ENCODE measurements at places on chromosomes 7 and 10.

GRCh38 chr7:129069021-129069420 is 14.1 kb upstream of the TNPO3 start:
- no peak for DNase-seq

DNA sequence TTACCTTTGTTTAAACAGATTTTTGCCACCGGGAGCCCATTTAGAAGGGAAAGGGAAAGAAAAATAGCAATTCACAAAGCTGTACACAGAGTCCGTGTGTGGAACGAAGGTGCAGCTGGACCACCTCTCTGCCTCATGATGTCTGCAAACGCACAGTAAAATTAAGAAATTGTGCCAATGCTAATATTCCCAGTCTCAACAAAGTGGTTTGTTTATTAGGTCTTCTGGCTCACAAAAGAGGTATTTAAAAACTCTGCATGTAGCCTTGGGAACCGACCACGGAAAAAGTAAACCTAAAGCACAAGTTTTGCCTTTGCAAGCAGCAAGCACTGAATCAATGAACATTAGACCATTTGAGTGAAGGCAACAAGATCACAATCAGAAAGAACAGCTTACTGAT is 57.7 kb downstream of the CREB3L2 start:
- no peak for DNase-seq

DNA sequence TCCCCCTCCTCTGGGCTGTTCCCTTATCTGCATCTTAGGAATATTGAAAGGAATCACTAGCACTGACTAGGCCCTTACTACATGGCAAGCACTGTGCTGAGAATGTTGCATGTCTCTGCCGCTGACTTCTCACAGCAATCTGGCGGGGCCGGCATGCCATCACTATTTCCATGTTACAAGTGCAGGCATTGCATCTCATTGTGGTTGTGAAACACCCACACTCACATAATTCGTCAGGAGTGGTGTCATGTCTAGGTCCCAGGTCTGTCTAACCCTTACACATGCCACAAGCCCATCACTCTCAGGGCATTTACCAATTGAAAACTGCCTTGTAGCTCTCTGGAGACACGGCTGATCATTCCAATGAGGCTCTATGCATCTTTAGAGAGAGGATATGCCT is 8.5 kb upstream of the IL2RA start:
- DNase-seq = no peak

DNA sequence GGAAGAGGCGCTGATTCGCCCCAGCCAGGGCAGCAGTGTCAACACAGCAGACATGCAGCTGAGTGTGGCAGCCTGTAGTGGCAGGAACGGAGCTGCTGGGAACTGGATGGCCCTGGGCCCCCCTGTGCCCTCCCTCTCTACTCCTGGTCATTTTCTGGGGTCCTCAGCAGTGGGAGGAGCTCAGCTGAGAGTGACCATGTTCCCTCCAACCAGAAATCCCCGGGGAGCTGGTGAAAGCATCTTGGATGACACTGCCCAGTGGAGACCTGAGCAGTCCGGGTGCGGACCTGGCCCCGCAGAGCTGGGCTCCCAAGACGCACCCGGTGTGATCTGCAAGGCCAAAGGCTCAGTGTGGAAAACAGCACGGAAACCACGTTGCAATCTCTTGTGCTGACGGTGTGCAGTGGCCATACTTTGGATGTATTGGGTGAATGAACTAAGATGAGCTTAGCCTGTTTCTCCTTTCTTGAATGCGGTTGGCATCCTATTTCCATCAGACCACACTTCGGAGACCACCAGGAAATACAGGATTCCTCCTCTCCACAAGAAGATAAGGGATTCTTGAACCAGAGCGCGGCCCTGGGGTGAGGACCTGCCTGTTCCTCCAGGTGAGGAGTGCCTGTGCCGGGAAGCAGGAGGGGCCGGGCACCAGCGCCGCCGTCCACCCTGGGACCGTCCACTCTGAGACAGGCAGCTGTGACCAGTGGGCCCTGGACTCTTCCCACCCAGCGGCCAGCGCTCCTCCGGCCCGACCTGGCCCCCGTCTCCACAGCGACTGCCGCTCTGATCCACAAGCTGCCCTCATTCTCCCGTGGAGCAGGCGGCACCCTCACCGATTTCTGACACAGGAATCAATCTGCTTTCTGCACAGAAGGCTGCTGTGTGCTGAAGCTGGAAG is 93.5 kb upstream of the DIP2C start:
- DNase-seq = peak; percentile 17

DNA sequence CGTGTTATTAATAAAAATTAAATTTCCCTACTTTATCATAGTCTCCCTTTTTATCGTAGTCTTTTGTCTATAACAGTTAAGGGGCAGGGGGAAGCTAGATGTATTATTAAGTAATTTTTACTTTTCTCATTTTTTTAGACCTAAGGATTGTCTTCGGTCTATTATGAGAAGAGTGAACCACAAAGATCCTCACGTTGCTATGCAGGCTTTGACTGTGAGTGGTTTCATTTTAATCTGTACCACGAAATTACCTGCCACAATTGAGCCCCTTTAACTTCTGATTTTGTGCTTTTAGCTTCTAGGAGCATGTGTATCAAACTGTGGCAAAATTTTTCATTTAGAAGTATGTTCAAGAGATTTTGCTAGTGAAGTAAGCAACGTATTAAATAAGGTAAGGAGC is 40.6 kb downstream of the STAM start:
- DNase-seq = no peak

DNA sequence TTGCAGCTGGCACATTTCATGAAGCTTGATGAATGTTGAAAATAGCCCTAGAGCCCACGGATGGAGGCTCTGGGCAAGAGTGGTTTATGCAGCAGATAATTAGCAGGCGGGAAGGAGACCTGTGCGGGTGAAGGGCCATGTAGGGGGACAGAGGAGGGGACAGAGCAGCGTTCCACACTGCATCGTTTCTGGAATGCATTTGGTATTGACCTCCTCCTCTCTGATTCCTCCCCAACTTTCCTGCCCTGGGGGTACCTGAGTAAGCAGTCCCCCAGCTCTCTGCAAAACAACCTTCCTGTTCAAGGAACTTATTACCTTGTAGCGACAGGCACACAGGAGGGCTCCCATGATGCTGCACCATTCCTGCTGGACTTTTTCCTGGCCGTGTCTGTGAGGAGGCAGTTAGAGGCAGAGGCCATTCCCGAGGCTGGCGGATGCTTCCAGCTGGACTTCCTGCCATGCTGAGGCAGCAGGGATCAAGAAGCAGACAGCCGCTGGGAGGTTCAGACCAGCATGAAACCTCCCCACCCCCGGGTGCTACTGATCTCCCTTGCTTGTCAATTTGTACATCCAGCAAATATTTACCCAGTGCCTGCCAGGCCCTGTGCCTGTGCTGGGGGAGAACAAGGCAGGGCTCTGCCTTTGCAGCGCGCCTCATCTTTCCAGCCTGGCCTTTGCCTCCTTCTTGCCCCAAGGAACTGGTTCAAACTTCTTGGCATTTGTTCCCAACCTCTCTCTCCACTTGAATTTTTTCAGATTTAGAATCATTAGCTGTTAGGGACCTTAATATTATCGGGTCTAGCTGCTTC is 28.7 kb downstream of the SLC29A3 start:
- DNase-seq = no peak

DNA sequence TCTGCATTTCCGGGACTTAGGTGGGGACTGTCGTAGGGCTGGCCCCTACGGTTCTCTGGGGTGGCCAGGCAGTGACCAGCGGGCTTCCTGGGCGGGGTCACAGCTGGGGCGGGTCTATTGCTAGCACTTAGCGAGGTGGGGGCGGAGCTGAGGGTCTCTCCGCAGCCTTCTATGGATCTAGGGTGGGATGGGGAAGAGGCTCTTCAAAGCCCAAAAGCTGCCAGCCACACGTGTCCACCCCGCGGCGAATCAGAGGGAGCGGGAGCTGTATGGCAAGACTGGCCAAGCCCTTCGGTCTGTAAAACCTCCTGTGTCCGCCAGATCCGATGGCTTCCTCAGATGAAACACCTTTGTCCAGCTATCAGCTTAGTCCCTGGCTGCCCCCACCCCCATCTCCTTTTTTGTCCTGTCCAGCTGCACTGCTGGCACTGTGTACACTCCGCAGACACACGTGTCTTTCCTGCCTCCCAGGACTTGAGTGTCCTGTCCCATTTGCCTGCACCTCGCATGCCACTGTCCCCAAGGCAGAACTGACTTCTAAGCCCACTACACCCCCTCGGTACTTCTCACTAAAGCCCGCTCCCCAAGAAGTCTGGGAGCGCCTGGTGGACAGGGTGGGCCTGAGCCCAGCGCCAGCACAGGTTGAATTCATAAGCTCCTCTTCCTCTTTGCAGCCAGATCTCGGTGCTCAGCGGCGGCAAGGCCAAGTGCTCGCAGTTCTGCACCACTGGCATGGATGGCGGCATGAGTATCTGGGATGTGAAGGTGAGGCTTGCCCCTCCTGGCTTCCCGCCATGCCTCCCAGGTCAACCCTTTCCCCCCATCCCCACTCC is 14.8 kb downstream of the PDAP1 start:
- DNase-seq = no peak

GRCh38 chr10:10598297-10598696 is 419.4 kb upstream of the CELF2 start:
- no peak for DNase-seq

DNA sequence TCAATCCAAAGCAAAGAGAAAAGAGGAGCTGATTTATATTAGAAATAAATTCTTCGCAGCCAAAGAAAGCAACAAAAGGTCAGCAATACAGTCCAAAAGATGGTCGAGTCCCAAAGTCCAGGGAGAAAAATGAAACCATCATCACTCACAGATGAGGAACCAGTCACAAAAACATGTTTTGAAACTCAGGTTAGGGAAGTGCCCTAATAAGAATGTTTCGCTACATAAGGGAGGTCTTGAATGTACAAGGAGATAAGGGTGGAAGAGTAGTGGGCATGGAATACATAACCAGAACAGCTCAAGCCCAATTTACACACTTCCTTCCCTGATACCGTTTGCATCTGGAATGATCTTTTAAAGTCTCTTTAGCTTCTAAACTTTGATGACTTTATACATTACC is 53.6 kb downstream of the VPS41 start:
- DNase-seq = no peak

Data from AG08396 (cell line).